ENCODE measurements at places on chromosomes 6 and 20.

DNA sequence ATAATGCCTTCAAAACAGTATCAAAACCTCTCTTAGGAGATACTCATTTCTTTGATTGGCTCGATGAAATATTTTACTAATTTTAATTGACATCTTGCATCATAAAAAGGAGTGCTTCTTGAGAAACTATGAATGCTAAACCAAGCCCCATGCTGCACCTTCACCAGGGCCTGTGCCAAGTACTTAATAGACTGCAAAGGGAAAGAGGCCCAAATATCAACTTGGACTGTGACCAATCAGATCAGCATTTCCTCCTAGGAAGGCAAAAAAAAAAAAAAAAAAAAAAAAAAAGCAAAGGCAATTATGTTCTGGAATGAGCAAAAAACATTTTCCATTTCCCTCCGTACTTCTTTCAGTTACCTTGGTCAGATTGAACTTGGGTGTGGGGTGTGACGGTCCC is 253.0 kb upstream of the SOX4 start:
- H3K4me3 ChIP-seq: no peak overlapping the region
- H3K36me3 ChIP-seq: no peaks in the 10 kb centered on the region
- H3K27ac ChIP-seq: no peak overlapping the region
- H3K4me1 ChIP-seq: no peaks in the 10 kb centered on the region

- H3K36me3 ChIP-seq: no peaks in the 10 kb centered on the region
- DNase-seq: no peak
- no peak overlapping the region for H3K27ac ChIP-seq
- H3K4me1 ChIP-seq: no peaks in the 10 kb centered on the region
- H3K27me3 ChIP-seq: no peaks in the 10 kb centered on the region
- no peak overlapping the region for H3K4me3 ChIP-seq
Observed at GRCh38 chr20:8321001-8321400, 188.9 kb downstream of the PLCB1 start.

DNA sequence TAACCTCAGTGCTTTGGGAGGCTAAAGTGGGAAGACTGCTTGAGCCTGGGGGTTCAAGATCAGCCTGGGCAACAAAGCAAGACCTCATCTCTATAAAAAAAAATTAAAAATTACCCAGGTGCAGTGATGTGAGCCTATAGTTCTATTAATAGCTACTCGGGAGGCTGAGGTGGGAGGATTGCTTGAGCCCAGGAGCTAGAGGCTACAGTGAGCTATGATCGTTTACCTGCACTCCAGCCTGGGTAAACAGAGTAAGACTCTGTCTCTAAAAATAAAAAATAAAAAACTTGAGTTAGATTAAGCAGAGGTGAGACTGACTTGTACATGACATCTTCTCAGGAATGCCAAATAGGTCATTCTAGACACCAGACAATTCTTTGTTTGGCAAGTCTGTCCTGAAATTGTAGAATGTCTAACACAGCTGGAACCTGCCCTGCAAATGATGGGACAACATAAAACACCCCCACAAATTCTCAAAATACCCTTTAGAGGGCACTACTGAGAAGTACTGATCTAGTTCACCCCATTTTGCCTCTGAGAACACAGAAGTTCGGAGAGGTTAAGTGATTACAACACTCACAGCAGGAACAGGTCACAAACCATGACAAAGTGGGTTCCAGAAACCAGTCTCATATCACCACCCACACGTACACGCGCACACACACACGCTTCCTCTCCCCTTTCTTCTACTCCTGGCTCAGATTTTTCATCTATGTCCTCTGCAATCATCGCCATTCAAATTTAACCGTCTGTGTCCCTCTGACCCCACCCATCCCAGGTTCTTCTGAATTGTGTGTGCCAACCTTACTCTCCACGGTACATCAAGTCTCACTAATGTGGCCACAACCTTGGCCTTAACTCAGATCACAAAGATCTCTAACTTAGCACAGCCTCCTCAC is 38.3 kb downstream of the ARHGAP18 start:
- DNase-seq: peak; percentile 58
- H3K4me1 ChIP-seq: peaks cover 46% of the 10 kb centered on the region
- peak overlapping the region; percentile 14 for H3K4me3 ChIP-seq
- no peaks in the 10 kb centered on the region for H3K27me3 ChIP-seq
- no peaks in the 10 kb centered on the region for H3K36me3 ChIP-seq

DNA sequence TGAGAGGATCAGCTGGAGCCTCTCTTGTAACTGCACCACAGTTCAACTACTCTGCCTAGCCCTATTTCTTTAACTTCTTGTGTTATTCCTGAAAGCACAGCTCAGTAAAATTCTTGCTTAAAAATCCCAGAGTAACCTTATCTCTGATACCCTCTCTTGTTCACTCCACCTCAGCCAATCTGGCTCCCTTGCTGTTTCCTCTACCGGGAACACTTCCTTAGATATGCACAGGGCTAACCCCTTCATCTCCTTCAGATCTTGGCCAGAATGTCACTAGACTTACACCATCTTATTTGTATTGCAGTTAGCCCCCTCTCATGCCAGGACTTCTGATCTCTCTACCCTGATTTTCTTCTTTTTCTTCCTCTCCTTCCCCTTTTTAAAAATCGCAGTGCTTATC is 2.6 kb upstream of the ZKSCAN3 start:
- peaks cover 6% of the 10 kb centered on the region for H3K4me1 ChIP-seq
- H3K27me3 ChIP-seq: peaks cover 20% of the 10 kb centered on the region
- peaks cover 2% of the 10 kb centered on the region for H3K36me3 ChIP-seq

GRCh38 chr6:25175681-25176080 is 103.5 kb upstream of the CARMIL1 start:
- no peaks in the 10 kb centered on the region for H3K36me3 ChIP-seq
- peak overlapping the region; percentile 41 for H3K27ac ChIP-seq
- H3K4me3 ChIP-seq: no peak overlapping the region
- no peaks in the 10 kb centered on the region for H3K27me3 ChIP-seq
- peak; percentile 40 for DNase-seq

All from MCF 10A (cell line).